Stimulated activated naive CD8-positive, alpha-beta T cell treated with anti-CD3 and anti-CD28 coated beads, Interleukin-15, amount 100 ng/mL, for 72 hours (primary cell): ENCODE measurements at places on chromosomes 7 and 10.

DNA sequence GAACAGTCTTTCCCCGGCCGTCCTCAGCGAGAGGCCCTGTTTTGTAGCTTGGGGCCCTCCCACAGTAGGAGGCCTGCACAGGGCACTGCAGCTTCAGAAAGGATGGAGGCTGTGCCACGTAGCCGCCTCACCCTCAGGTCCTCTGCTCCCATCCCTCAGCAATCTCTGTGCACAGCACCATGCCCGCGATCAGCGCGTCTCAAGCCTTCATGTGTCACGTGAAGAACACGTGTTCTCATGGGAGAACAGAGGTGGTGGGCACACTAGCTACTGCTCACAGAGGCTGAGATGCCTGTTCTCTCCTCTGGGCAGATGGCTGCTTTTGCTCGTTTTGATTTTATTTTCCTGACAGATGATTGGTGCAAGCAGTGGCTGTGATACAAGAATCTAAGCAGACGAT lies 8.5 kb upstream of the SHH start:
- no peak for DNase-seq

DNA sequence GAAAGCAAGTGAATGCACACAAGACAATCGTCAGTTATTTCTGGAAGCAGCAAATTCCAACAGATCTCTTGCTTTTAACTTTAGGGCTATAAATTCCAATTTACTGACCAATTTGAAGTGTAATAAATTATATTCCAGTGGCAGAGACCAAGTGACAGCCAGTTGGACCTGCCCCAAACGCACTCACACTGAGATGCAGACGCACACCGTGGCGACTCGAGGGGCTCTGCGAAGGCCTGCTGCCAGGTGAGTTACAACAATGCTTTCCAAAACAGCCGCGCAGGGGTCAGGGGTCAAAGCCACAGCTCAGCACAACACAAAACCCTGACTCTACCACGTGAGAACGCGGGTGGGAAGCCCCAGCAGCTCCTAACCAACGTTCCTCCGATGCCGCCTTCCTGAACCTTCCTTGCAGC lies 97.4 kb downstream of the ZRANB1 start:
- DNase-seq = no peak

DNA sequence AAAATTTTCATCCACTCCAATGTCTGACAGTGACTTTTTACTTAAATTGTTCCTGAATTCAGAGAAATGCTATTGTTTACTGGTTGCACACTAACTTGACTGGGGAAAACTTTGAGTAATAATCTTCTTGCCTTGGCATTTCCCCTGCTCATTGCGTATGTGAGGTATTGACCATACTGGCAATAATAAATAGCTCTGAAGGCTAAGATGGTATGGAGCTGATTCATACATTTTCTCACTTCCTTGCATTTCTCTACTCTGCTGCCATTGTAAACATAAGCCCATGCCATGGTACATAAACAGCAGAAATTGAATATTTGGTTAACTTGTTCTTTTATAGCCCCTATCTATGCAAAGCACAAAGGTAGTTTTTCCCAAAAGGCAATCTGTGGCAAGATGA lies 290.0 kb downstream of the RNLS start:
- DNase-seq = no peak

GRCh38 chr7:69047151-69047754 lies 551.0 kb upstream of the AUTS2 start:
- no peak for DNase-seq
